Activated T-helper 1 cell treated with anti-CD3 and anti-CD28 coated beads, Interleukin-2, amount 50 U/mL, for 16 hours (primary cell): ENCODE measurements at places on chromosomes 5 and 9.

GRCh38 chr9:91963711-91964240 is 13.7 kb upstream of the ROR2 start:
- no peak for DNase-seq

DNA sequence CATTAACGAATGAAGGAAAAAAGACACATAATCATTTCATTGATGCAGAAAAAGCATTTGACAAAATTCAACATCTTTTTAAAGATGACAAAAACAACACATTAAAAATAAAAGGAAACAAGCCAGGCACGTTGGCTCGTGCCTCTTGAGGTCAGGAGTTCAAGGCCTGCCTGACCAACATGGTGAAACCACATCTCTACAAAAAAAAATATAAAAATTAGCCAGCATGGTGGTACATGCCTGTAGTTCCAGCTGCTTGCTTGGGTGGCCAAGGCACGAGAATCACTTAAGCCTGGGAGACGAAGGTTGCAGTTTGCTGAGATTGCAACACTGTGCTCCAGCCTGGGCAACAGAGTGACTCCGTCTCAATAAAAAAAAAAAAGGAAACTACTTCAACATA is 77.0 kb downstream of the ERCC6L2 start:
- no peak for DNase-seq

- no peak for DNase-seq
These were observed 32.4 kb downstream of the HAPLN1 start for GRCh38 chr5:83688281-83688680.

- DNase-seq: no peak
These were observed 114.4 kb downstream of the VPS13A start for GRCh38 chr9:77291714-77292113.

DNA sequence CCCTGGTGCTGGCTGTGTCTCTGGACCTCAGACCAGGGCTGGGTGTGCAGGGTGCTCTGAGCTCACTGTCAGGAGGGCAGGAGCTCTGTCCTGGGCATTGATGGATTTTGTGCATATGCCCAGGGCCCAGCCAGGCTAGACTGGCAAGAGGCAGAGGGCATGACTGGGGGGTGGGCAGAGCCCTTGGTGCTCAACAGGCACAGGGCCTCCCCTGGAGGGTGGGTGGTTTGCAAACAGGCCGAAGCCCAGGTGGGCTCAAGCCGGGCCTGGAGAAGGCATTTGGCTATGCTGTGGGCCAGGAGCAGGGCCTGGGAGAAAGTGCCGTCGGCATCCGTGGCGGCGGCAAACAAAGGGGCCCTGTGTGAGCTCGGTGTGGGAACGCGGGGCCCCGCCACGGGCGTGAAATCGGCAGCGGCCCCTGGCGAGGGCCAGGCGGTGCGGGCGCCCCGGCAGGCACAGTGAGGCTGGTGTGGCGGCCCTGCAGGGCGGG is 1.9 kb upstream of the NRARP start:
- no peak for DNase-seq

DNA sequence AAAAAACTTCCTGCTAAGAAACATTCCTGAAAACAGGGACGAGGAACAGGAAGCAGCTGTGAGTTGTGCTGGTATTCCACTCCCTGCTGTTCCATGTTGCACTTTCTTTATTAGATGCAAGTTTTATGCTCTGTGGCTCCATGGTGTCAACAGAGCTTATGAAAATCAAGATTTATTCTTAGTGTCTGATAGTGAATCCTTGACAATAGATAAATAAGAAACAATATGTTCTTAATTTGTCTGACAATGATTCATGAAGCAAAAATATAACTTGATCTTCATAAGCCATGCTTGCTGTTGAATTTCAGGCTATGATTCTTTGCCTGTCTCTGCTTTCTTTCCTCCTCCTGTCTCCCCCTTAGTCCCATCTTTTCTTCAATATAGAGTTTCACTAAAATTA is 119.6 kb downstream of the DROSHA start:
- DNase-seq: no peak

DNA sequence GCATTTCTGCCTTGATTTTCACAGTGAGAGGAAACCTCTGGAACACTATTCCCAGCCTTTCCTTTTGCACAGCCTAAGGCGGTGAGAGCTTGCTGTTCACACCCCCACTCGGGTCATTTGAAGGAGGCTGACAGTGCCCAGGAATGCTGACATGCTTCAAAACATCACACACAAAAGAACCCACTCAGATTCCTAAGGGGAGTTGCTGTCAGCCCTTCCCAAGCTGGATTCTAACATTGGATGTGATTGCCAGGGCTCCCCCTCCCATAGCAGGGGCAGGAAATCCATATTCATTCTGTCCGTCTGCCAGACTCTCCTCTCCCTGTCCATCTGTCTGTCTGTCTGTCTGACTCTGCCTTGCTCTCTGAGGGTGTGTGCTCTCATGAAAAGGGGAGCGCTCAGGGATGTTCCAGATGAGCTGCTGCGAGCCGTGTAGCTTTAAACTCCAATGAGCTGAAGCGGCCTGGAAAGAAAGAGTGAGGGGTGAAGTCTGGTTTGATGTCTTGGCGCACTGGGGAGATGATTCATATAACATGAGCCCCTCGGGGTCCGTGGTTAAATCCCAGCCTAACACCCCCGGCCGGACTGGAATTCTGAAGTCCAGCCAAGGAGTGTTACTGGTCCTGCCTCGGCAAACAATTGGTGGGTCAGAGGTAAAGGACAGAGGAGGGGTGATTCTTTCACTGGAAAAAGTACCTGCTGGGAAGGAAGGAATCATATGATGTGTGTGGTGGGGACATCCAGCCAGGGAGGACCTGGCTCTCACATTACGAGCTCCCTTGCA is 517.0 kb downstream of the CCDC171 start:
- no peak for DNase-seq

- DNase-seq: no peak
These were observed 48.2 kb downstream of the TNFAIP8 start for GRCh38 chr5:119404033-119404432.

- no peak for DNase-seq
These were observed 181.9 kb upstream of the HMHB1 start for GRCh38 chr5:143629871-143630659.

DNA sequence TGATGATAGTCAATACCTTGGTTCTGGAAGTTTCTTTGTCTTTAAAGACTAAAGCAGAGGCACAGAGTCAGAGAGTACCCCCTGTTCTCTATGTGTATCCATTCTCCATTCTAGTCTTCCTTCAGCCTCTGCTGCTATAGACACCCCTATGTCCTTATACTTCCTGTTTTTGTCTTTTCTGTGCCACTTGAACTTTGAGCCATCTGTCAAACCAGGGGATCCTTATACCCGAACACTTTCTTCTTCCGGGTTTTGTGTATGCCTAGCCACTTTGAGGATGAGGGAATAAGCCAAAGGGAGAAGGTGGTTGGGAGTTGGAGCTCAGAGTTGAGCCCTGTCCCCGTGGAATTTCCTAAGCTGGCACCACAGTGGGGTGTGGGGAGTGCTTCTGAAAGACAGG is 61.1 kb upstream of the IL6ST start:
- DNase-seq: no peak

GRCh38 chr9:130824079-130824478 is 11.0 kb upstream of the ABL1 start:
- no peak for DNase-seq

GRCh38 chr9:126519660-126520420 is 93.9 kb upstream of the LMX1B start:
- DNase-seq: no peak

GRCh38 chr5:2557435-2557834 is 194.0 kb downstream of the IRX2 start:
- no peak for DNase-seq

- DNase-seq: no peak
These were observed 197.6 kb upstream of the MEF2C start for GRCh38 chr5:89080467-89081116.
